ENCODE measurements at places on chromosomes 5 and 9.

GRCh38 chr5:126801992-126802294 lies 25.0 kb downstream of the LMNB1 start:
- no peak for DNase-seq

DNA sequence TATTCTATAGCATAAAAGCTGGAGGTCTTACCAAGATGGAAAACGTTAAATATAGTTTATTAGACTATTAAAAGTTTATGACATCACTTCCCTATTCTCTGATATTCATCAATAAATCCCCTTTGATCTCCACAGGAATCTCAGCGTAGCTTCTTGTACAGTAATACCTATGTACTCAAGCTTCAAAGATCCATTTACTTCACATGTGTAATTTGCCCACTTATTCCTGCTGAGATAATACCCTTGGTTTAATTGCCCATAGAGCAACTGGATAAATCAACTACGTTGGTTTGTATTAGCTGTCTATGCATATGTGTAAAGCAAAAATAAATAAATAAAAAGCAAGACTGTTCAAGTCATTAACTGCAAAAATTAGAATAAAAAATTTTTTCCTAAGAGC lies 219.7 kb downstream of the EFNA5 start:
- no peak for DNase-seq

GRCh38 chr9:90658783-90659182 lies 16.2 kb upstream of the DIRAS2 start:
- no peak for DNase-seq

- no peak for DNase-seq
Measured at GRCh38 chr9:13975611-13976290, 338.2 kb downstream of the NFIB start.

DNA sequence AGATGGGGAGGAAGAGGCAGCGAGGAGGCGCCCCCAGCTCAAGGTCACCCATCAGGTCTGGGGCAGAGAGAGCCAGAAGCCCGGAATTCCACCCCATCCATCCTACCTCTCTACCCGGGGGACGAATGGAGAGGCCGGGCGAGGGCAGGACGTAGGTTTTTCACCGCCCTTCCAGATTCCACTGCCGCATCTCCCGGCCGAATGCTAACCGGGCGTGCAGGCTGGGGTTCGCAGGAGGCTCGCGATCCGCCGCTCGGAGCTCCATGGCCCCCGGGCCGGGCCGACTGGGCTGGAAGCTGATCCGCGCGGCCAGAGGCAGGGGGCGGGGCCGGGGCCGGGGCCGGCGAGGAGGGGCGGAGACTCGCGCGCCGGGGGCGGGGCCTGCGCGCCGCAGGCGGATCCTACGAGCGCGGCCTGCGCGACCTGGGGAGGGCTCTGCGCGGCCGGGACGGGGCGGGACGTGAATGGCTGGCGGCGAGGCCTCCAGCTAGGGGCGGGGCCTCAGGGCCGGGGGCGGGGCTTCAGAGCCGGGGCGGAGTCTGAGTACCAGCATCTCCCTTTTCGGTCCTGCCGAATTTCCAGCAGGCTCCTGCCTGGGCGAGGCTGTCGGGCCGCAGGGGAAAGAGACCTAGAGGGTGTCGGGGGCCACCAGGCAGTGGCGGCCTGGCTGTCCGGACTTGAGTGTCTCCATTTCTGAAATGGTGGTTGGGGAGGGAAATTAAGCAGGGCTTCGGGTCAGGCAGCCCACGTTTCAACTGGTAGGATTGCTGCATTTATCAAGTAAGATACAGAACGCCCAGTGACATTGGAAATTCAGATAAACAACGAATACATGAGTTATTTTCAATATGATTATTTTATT lies at the start of gene ST6GALNAC4:
Gene ST6GALNAC4, minus strand, starts transcription at position 322 of the 862 bp plus-strand sequence. CDS start 622 bp downstream, outside the sequence.
- DNase-seq = peak; percentile 94

DNA sequence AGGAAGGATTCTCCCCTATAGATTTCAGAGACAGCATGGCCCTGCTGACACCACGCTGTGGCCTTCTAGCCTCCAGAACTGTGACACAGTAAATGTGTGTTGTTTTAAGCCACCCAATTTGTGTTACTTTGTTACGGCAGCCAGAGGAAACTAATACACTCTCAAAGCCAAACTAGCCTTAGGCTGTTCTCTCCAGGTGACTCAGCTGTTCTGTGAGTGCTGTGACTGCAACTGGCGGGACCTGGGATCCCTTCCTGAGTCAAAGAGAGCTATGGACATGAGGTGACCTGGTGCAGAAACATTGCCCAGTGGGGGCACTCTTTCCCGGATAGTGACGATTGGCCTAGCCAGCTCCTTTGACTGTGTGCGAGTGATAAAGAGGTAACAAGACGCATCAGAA lies 14.0 kb upstream of the MLANA start:
- DNase-seq = no peak

- no peak for DNase-seq
Measured at GRCh38 chr9:22913026-22913425, 466.4 kb downstream of the DMRTA1 start.

DNA sequence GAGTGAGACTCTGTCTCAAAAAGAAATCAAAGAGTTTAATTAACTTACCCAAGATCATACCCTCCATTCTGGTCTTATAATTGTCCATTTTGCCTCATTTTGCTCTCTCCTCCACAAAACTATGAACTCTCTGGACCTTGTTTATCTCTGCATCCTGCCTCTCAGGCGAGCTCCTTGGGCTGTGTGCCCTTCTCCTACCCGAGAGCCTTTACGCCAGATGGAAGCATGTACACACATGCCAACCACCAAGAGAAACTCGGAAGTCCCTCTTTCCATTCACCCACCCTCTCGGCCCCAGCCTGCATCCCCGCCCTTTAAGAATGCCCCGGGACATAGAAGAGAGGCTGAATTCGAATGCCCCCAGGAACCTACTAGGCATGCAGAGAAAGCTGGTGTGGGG lies 25.9 kb downstream of the CPLX2 start:
- no peak for DNase-seq

- no peak for DNase-seq
Measured at GRCh38 chr5:38347040-38347763, 88.8 kb downstream of the EGFLAM start.

DNA sequence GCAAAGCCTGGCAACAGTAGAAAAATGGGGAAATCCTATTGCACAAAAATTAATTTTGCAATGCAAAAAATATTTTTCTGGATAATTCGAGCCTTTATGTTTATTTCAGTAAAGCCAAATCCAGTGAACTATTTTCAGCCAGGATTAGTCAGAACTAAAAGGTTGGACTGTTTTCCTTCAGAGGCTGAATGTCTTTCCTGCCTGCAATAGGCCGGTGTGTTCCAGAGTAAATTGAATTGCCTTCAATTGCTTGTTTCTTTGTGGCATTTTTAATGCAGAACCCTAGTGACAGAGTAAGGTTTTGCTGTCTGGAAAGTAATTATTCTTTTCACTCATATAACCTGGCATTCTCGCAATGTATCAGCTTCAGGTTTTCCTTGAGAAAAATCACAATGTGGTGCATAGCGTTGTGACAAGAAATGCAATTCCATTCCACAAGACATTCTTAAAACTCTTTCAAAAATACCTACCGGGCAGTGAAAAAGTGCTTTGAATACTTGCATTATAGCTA lies 183.7 kb downstream of the GLIS3 start:
- no peak for DNase-seq

- no peak for DNase-seq
Measured at GRCh38 chr9:28073270-28073669, 500.0 kb upstream of the C9orf72 start.

DNA sequence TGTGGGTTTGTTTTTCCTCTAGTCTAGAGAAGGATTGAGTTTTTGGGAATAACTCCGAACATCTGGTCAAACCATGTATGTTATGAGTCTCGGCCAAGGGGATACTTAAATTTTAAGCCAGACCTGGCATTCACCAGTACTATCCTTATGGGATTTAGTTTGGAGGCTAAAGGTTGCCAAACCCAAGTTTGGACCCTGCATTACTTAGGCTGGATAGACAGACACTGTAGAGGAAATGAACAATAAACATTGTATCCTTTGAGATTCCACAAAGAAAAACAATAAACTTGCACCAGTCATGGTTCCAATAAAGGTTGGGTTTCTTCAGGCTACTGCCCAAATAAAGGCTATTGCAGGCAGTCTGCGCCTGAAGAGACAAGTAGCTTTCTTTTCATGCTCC lies 296.7 kb upstream of the MEF2C start:
- DNase-seq = no peak

DNA sequence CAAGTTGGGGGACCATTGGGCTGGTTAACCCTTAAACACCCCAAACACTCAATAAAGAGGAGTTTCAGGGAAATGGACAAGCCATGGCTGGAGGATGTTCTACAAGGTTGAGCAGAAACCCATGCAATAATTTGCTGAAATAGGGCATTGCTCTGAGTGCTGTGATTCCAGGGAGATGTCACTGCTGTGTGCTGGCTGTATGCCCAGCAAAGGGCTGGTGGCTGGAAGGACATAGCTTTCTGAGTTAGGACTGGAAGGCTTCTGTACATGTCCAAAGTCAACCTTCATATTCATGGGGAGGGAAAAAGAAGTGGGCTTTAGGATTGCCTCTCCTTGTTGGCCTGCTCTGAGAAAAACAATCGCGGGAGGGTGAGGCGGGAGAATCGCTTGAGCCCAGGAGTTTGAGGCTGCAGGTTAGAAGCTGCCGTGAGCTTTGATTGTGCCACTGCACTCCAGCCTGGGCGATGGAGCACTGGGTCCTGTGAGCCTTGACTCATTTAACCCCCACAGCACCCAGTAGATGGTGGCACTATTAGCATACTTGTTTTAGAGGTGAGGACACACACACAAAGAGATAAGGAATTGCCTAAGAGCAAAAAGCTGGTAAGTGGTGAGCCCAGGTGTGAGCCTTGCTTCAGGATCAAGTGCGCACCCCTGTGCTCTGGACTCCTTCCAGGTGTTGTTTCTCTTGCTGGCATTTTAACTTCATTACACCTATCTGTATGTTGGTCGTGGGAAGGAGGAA lies 20.4 kb downstream of the IL12B start:
- DNase-seq = no peak

DNA sequence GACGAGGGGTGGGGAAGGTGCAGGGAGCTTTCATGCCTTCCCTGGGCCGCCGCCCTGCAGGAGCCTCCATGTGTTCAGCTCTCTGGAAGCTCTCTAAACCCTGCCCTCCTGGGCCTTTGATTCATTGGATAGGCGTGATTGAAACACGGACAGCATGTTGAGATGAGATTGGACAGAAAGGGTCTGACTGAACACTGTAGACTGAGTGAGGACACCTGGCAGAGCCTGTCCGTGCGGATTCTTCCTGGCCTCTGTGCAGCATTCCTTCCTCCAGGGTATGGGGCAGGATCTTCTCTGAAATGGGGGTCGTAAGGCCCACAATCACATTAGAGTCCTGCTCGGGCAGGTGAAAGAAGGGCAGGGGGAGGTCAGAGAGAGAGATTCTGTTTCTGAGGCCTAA lies 12.8 kb downstream of the RPL12 start:
- no peak for DNase-seq

GRCh38 chr9:97889941-97890887 lies 32.1 kb downstream of the TRMO start:
- DNase-seq = peak; percentile 40

DNA sequence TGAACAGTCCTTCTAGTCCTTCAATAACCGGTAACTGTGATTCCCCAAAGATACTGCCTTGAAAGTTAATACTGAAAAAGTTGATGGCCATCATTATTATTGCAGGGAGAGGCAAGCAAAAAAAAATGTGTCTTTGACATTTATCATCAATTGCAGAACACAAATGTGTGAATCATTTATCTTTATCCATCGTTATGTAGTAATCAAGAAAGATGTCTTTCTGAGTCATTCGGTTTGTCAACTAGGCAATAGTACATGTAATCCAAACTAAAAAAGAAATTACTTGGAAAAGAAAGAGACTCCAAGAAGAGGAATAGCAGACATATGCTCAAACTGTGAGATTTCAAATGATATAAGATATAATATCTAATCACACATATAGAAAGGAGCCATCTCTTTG lies 473.0 kb downstream of the CETN3 start:
- no peak for DNase-seq

- DNase-seq = no peak
Measured at GRCh38 chr5:37198061-37198460, 51.1 kb downstream of the CPLANE1 start.

- DNase-seq = no peak
Measured at GRCh38 chr5:157568222-157568621, 7.4 kb downstream of the ADAM19 start.

DNA sequence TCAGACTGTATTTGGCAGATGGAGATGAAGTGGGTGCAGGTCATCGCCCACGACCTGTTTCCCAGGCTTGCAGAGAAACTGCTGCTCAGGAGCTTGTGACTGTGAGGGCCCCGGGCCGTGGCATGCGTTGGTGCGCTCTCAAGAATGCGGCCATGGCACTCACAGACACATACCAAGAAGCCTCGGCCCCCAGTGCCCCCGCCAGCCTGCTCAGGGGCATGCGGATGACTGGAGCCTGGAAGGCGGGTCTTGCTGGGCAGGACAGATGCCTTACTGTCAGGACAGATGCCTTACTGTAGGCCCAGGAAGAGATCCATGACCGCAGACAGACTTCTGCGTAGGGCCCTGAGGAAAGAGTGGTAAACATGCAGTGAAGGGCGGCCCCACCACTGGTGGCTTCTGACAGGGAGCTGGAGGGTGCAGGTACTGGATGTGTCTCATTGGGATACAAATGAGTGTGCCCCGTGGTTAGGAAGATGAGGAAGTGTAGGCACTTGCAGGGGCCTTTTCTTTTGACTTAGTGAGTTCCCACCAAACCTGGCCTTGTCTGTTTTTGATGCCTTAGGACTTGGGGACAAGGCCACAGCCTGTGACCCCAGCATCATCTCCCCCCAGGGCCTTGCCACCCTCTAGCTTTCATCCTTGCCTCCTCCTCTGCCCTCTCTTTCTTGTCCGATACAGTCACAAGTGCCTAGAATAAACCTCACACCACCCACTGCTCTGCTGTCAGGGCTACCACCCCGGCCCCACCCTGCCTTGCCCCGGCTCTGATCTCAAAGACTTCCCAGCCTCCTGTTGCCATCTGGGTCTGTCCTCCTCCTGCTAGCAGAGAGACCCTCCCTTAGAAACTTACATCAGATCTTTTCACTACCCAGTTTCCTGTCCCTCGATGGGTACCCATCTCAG lies 68.8 kb upstream of the ABL1 start:
- no peak for DNase-seq

DNA sequence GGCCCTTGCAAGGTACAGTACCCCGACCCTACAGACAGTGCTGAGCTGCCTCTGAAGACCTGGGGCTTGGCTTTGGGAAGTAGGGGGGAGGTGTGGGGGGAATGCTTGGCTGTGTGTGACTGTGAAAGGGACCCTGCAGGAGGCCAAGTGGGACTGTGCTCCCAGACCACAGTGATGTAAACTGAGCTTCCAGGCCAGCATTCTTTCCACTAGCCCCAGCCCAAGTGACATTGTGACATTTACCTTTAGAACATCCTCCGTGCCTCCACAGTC lies 31.2 kb downstream of the HMCN2 start:
- no peak for DNase-seq

GRCh38 chr5:144308906-144309670 lies 138.4 kb downstream of the KCTD16 start:
- DNase-seq = no peak

- no peak for DNase-seq
Measured at GRCh38 chr9:99211746-99212145, 10.0 kb downstream of the ALG2 start.

DNA sequence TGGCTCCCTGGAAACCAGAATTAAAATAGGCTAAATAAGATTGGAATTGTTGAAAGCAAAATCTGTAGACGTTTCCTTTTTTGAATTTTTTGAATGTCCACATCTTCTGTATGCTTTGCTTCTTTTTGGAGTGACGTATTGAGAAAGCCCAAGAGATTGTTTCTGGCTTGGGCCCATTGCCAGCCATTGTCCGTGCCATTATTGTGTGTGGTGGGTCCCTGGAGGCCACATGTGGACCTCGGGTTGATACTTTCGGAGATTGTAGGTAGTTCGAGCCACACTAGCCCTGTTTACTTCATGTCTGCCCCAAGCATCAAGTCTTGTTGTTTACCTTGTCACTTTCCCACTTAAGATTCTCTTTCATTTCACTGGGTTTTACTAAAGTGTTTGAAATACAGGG lies 106.0 kb downstream of the PALM2AKAP2 start:
- no peak for DNase-seq
